ENCODE measurements at places on chromosomes 6 and 20.
A peak's percentile ranks its signal among the peaks of the same experiment; 100 is the strongest.

DNA sequence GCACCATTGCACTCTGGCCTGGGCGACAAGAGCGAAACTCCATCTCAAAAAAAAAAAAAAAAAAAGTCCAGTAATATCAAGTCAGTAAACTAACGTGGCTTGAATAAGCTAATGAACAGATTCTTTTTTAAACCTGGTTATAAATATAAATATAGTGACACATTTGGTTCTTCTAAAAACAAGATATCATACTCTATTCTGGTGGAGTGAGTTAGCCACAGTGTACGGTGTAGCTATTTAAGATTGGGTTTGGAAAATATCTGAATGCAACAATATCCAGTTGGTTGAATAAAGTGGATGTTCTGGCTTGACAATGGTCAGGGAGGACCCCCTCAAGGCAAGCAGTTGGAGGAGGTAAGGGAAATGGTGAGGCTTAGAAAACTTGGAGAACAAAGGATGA, 5.9 kb upstream of the DEK start:
- no peak for DNase-seq

DNA sequence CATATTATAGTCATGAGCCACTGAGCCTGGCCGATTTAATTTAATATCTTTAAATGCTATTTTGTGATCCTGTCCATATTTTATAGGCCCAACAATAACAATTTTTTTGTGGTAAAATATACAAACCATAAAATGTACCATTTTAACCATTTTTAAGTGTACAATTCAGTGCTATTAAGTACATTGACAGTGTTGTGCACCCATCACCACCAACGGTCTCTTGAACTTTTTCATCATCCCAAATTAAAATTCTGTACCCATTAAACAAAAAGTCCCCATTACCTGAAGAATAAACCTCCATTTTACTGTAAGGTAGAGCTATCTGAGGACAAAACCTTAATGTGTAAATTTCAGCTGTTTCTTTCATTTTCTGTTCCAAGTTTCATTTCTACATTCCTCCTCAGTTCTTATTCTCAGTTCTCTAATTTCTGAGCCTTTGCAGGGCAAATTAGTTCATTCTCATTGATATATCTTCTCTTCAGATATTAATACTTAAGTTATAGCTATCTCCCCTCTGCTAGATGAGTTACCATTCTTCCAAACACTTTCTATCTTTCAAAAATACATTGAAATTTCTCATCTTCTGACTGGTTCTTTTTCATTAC, 10.3 kb downstream of the MTO1 start:
- no peak for DNase-seq

DNA sequence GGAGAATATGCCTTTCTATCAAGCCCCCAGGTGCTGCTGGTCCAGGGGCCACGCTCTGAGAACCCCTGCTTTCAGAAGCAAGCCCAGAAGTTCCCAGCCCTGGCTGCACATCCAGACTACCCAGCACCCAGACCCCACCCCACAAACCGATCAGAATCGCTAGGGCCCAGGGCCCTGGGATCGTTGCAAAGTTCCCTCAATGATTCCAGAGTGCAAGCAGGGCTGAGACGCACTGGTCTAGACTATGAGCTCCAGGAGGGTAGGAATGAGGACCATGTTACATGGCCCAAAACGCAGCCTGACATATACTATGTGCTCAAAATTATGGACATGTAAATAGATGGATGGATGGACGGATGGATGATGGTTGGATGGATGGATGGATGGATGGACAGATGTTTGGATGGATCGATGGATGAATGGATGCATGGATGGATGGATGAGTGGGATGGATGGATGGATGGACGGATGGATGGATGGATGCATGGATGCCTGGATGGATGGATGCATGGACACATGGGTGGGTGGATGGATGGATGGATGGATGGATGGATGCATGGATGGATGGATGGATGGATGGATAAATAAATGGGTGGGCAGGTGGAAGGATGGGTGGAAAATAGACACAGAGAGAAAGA, 194.1 kb downstream of the PREX1 start:
- DNase-seq: no peak

DNA sequence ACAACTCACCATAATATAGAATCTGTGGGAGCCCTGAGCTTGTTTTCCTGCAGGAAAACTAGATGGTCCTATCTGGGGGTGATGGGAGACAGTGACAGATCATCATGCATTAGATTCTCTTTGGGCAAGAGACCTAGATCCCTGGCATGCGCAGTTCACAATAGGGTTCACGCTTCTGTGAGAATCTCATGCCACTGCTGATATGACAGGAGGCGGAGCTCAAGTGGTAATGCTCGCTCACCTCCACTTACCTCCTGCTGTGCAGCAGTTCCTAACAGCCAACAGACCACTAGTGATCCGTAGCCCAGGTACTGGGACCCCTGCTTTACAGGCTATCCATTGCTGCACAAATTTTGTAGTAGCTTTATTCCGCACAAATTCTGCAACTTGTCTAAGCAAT, 84.5 kb downstream of the HIVEP2 start:
- no peak for DNase-seq

DNA sequence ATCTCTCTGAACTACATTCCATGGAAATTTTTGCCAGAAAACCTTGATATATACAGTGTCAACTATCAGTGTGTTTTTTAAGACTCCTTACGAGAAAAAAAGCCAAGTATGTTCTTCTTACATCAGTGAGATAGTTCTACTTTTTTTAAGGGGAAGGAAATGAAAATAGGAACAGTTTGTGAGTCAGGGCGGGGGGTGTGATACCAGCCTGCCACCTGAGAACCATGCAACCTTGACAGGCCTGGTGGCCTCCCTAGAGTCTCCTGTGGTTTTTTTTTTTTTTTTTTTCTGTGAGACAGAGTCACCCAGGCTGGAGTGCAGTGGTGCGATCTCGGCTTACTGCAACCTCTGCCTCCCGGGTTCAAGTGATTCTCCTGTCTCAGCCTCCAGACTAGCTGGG, 96.3 kb upstream of the GCM1 start:
- peak; percentile 19 for DNase-seq

DNA sequence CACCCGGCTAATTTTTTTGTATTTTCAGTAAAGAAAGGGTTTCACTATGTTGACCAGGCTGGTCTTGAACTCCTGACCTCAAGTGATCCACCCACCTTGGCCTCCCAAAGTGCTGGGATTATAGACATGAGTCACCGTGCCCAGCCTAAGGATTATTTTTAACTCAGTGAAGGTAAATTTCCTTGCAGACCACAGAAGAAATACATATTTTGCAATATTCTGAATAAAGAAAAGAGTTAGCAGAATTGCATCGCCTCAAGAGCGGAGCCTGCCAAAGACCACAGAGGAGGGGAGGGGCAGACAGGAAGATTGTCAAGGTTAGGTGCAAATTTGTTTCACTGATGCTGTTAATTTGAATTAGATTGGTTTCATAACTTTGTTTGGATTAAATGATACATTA, 47.4 kb downstream of the SOD2 start:
- no peak for DNase-seq

DNA sequence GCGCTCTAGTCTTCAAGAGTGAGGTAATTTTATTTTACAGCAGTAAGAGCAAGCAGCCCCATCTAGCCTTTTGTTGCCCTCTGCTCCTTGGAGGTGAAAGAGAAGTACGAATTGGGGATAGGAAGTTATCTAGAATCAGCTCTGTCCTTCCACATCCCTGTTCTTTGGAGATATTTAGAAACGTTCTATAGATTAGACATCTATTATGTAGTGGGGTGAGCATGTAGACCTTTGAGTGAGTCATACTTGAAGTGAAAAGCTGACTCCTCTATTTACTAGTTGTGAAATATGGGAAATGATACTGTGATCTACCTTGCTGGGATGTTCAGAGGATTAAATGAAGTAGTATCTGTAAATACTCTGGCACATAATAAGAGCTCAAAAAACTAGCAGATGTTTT, 36.0 kb upstream of the SLC35D3 start:
- DNase-seq: no peak

GRCh38 chr6:40693768-40694167, 106.6 kb upstream of the LRFN2 start:
- DNase-seq: no peak

DNA sequence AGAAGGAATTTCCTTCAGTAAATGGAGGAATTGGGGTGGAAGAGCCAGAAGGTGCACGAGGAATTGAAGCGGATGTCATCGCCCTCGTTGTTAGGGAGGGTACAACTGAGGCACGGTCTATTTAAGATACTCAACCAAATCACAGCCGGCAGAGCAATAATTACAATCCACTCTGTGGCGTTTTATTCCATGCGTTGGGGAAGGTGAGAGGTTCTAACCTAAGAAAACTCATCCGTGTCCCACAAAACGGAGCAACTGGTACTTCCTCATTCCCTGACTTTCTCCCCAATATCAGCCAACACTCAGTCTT, 802 bp upstream of the RRBP1 start:
- no peak for DNase-seq

DNA sequence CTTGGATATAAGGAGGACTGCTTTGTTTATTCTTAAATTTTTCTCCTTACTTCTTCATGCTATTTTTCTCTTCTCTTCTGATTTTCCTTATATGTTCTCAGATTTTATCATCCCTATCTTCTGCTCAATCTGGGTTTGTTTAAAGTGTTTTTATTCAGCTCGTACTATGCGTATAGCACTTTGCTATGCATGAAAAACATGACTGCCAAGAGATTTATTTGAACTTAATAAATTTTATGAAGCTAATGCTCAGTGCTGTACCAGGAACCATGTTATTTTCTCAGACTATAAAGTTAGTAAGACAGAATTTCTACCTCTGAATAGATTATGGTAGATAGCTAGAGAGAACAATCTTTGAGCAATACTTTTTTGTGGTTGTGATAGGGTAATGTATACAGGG, 305.9 kb downstream of the LAMA2 start:
- DNase-seq: no peak

DNA sequence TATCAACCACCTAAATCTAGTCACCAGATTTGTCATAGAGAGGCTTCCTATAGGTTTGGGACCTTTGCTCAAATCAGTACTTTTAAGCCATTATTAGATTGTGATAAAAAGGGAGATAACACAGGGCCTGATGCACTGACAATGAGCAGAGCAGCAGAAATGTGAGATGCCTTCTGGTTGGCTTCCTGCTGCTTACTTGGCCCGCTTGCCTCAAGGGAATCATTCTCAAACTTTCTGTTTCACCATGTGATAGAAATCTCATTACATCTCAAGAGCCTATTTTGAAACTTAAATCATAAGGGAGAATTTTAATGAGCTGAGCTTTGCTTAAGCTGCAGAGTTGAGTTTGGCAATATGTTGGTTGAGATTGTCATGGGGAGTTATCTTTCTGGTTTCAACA, 606.0 kb downstream of the DHX35 start:
- no peak for DNase-seq

- DNase-seq: no peak
Measured at GRCh38 chr6:47221565-47221964, 88.1 kb downstream of the TNFRSF21 start.

DNA sequence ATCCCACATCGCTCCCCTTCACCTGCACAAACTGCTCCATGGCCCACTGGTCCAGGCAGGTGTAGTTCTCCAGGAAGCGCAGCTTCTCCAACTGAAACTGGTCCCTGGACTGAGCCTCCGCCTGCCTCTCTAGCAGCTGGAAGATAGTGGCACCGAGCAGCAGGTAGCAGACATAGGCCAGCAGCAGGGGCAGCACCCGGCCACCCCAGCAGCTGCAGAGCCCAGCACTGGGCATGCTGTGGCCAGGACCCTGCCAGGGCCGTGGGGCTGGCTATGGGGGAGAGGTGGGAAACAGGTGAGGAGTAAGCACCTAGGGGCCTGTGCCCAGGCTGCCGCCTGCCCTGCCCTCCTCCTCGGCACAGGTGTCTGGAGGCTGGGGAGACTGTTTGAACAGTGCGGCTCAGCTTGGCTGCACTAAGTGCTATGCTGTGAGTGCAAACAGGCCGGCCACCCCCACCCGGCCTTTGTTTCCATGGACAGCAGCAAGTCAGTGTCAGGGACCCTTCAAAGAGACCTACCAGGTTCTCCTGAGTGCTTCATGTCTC, at the start of gene KCNK16:
TSS of gene KCNK16 (minus strand) at position 397 of the 545 bp plus-strand sequence. CDS start at position 235, 162 bp downstream.
- no peak for DNase-seq

DNA sequence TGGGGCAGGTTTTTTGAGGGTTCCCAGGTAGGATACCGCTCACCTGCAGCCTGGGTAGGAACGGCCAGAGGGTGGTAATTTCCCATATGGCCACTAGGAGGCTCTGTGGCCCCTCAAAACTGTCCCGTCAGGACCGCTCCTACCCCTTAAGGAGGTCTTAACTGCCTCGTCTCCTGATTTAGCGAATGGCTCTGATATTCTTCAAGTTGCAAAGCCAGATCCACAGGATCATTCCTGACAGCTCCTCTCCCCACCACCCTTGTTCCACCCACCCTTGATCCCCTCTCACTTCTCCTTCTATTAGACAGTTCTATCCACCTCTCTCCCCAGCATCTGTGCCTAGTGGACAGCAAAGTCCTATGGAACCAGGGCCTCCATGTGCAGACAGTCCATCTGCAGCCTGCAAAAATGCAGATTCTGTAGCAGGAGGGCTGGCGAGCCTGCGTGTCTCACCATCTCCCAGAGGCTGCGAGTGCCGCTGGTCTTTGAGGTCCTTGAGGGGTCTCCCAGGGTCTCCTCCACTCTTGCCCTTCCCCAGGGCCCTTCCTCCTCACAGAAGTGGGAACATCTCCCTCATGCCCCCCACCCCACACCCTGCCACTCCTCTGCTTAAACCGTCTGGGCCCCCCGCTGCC, 34.3 kb upstream of the ZBP1 start:
- peak; percentile 59 for DNase-seq

GRCh38 chr6:6920114-6920986, 187.4 kb upstream of the RREB1 start:
- no peak for DNase-seq

GRCh38 chr6:113818578-113818977, 38.6 kb upstream of the MARCKS start:
- DNase-seq: no peak

DNA sequence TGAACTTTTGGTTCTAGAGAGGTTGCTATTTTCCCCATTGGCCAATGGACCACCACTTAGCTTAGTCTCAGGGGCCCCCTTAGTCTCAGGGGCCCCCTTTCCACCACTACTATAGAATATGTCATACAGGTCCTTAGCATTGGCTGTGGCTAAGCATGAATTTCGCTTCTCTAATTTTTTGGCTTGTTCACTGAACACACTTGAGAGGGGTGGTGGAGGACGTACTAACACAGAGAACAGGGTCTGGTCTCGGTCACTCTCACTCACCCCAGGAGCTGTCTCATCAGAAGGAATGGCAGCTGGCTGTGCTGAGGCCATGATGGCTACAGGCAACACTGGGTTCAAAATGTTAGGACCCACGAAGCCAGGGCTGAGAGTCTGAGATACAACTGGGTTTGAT, 30.3 kb downstream of the ZNF318 start:
- DNase-seq: no peak

- DNase-seq: no peak
Measured at GRCh38 chr6:52543729-52544601, 32.9 kb downstream of the TRAM2 start.

DNA sequence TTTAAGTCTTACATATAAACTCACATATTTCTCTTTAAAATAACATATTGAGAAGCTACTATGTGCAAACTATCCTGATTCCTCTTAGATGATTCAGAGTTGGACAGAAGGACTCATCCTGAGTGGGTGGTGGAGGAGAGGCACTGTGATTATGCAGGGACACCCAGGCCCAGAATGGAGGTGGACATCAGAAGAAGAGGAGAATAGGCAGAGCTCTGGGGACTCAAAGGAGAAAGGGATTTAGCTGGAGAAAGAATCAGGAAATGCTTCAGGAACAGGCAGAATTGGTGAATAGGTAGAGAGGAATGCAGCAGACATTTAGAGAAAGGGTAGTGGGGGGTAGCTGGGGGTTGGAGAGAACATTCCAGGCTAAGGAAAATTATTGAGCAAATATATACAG, 17.4 kb downstream of the RCAN2 start:
- no peak for DNase-seq

Data from CD4-positive, alpha-beta T cell treated with Interleukin-15 for 4 hours (primary cell).